NCI-H1417 (cell line): ENCODE measurements at places on chromosomes 3 and 15.

DNA sequence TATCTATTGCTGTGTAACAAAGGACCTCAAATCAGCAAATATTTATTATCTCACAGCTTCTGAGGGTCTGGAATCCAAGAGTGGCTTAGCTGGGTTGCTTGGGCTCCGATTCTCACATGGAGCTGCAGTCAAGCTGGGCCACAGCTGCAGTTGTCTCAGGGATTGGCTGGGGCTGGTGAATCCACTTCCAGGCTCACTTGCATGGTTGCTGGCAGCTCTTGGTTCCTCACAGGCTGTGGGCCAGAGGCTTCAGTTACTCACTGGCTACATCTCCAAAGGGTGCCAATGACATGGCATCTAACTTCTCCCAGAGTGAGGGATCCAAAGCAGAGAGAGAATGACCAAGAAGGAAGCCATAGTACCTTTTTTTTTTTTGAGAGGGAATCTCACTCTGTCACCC, 13.9 kb upstream of the SYNM start:
- DNase-seq = no peak

GRCh38 chr3:192933779-192934460, 16.3 kb upstream of the MB21D2 start:
- DNase-seq = no peak

DNA sequence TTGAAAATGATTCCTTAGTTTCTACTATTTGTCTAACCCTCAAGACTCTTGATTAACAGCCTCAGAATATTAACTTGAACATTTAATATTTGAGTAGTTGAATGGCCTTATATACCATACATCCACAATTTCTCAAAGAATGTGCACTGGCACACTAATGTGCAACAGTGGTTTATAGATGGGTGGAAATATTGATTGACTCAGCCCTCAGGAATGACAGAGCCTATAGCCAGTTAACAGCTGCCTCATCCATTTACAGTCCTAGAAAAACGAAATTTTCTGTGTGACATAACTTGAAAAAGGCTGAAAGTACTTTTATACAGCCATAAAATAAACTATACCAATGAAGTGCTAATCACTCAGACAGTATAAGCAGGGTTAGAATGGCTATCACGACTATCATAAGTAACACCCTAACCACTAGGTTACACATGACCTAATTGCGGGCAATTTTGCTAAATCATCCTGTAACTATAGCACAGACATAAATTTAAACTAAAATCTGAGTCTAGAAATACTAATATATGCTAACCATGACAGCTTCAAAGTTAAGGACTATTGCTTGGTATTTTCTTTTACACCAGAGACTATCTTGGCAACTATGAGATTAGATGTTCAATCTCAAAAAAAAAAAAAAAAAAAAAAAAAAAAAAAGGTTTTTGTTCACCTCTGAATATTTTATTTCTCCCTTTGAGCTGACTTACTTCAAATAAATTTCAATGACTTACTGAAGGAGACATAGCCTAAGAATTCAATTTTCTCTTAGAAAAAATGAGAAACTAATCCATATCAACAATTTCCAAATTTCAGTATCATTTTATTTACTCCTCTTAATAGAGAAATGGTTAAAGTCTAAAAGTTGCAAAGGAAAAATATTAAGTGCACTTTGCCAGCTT, 9.3 kb downstream of the SECISBP2L start:
- DNase-seq = no peak

DNA sequence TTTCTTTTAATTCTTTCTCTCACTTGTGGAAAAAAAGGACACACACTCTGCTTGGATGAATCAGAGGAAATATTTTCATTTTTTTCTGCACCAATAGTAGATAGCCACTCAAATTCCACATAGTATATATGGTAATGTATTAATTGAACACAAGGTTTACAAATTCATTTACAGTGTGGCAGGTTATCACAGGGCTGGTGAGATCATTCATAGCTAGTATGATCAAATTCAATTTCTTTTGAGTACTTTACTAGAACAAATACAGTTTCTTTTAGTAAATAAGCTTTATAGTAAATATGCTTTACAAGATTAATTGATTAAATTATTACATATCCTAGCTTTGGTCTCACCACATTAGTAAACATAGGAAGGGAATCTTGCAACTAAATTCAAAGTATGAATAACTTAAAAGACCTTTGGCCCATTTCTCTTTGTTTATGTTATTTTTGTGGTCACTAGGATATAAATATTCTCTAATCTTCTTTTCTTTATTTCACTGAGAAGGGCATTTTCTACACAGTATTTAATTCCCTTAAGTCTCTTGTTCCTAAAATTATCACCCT, 40.1 kb upstream of the PARP14 start:
- no peak for DNase-seq

GRCh38 chr3:41301548-41301947, 102.2 kb downstream of the CTNNB1 start:
- DNase-seq = no peak

- no peak for DNase-seq
These were observed 1.3 kb downstream of the SCN5A start for GRCh38 chr3:38648024-38648658.

- DNase-seq = peak; percentile 28
These were observed 122.8 kb downstream of the CACNA1D start for GRCh38 chr3:53616971-53617892.

DNA sequence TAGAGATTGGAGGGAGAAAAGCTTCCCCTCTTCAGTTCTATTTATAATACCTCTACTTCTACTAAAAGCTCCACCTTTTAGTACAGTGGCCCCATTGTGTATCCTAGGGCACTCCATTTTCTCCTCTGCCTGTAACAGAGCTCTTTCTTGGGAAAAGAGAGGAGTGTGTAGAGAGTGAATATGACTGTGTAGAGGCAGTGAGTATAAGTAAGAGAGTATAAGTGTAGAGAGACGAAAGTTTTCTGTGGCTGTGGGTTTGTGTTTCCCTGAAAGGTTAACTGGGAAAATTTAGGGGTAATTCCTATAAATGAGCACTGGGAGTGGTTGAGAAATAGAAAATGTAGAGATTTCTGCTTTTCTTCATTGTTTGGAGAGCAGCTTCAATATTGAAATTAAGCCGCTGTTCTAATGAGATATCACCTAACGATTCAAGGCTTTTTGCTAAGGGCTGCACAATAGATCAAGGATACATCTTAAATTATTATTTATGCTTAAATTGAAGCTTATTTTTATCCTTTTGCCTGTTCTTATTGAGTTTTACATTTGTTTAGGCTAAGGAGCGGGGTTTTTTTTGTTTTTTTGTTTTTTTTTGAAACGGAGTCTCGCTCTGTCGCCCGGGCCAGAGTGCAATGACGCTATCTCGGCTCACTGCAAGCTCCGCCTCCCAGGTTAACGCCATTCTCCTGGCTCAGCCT, 6.9 kb downstream of the IQGAP1 start:
- DNase-seq = no peak

- DNase-seq = no peak
These were observed 27.8 kb downstream of the CFAP161 start for GRCh38 chr15:81161851-81162250.

DNA sequence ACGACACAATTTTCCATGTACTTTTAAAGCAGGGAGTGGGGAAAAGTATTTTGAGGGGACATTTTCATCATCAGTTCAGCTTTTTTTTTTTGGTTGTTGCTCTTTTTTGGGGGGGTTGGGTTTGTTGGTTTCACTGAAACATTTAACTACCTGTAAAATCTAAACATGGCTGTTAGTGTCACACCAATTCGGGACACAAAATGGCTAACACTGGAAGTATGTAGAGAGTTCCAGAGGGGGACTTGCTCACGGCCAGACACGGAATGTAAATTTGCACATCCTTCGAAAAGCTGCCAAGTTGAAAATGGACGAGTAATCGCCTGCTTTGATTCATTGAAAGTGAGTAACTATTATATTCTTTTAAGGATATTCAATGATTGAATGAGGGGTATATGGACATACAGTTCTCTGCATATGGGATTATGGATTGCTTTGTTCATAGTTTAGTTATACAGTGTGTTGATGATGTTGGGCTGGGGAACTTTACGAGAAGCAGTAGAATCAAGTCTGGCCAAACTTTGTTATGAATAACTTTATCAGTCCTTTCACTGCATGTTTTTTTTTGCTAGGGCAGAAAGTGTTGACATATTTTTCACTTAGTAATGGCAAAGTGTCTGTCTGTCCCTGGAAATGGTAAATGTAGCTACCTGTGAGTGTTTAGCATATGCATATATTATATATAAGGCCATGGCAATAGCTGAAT, 31.5 kb downstream of the MBNL1 start:
- DNase-seq = no peak

DNA sequence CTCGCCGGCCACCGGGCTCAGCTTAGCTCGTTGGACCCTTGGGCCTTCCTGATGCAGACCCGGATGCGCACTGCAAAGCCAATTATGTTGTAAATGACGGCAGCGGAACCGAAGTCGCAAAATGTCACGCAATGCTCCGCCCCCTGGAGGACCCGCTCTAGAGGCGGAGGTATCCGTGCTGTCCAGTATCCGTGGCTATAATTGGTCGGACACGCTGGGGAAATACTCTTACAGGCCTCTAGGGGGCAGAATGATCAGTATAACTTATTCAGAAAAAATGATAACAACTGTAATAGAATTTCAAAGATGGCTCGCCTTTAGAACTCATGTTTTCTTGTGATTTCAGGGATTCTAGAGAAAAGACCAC, at the start of gene PRR23B:
PRR23B (minus strand) TSS at position 59 of the 367 bp plus-strand sequence. CDS start 265 bp downstream, outside the sequence.
- DNase-seq = no peak

DNA sequence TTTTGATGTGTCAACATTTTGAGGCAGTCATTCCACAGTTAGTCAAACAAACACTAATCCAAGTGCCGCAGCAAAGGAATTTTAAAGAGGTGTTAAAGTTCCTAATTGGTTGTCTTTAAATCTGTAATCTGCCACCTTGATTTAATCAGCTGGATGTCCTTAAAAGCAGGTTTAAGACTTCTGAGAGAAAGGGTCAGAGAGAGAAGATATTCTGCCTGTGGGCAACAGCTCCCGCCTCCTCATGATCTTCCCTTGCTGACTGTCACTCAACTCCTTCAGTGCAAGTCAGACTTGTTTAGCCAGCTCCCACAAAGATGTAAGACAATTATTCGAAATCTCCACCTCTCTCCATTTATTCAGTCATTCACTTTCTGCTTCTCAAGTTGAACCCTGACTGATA, 92.6 kb upstream of the MYRIP start:
- no peak for DNase-seq

- DNase-seq = no peak
These were observed 3.6 kb downstream of the NISCH start for GRCh38 chr3:52458770-52459545.

DNA sequence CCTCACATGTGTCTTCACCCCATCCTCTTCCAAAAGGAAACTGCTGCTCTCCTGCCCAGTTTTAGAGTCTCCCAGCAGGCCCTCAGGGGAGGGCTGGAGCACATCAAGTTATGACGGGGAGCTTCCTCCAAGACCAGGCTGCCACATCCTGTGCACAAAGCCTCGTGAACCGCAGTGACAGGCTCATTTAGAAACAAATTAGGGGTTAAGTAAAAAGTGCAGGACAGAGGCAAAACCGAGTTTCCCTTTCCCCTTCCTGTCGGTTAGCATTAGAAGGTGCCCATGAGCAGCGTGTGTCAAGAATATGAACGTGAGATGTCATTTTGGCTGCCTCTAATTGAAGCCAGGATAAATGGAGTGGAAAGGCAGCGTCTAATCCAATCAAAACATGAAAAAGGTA, 199.7 kb downstream of the ARRDC4 start:
- peak; percentile 88 for DNase-seq

DNA sequence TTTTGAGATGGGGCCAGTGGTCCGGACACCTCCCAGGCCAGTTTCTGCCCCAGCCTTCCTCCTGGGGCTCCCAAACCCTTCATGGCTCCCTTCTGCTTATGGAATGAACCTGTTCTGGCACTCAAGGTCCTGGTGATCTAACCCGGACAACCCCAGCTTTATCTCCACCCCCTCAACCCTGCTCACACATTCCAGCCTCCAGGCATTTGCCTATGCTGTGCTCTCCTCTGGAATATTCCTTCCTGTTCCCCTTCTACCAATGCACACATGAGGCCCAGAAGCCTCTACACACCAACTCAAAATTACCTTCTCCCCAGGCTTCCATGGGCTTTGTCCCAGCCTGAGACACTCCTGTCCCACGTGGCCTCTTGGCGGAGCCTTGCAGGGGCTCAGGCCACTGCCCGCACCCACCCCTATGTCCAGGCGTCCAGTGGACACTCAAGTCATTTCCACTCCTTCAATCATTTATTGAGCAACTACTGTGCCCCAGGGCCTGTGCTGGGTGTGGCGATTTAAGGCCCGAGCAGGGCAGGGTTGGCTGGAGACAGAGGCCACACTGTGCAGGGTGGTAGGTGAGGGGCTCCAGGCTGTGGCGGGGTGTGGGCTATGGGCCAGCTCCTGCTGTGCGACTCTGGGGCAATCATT, 18.8 kb downstream of the PLXND1 start:
- DNase-seq = no peak

- no peak for DNase-seq
These were observed 61.4 kb downstream of the DENND4A start for GRCh38 chr15:65730549-65731172.

GRCh38 chr3:115113367-115113766, 33.7 kb downstream of the ZBTB20 start:
- no peak for DNase-seq

DNA sequence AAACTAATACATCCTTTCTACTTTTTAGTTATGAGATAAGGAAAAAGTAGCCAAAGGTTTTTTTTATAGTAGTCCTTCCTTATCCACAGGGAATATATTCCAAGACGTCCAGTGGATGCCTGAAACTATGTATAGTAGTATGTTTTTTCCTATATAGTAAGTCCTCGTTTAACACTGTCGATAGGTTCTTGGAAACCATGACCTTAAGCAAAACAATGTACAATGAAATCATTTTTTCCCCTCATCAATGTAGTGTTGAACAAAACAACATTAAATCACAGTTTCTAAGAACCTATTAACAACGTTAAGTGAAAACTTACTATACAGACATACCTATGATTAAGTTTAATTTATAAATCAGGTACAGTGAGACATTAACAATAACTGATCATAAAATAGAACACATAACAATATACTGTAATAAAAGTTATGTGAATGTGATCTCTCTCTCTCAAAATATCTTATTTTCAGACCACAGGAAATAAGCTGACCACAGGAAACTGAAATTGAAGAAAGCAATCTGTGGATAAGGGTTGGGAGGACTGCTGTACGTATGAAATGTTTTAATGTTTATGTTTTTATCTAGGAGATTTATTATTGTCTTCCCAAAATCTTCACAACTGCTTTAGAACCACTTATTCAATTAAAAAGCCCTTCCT, 20.6 kb downstream of the COPS2 start:
- no peak for DNase-seq

- peak; percentile 67 for DNase-seq
These were observed 155.0 kb upstream of the BHLHE40 start for GRCh38 chr3:4823986-4824925.

- DNase-seq = peak; percentile 58
These were observed 73.5 kb downstream of the EPHB3 start for GRCh38 chr3:184635126-184635525.

DNA sequence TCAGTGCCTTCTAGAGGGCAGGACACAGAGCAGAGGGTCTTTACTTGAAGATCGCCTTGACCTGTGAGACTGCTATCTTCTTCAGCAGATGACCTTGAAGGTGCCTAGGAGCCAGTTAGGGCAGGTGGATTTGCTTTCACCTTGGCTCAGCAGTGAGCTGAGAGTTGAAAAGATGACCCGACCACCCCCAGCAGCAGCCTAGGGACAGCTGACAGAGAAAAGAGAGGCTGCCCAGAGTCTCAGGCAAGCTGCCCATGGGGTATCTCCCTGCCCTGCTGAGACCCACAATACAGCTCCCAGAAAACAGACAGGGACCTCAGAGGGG, 453 bp upstream of the LTF start:
- no peak for DNase-seq

GRCh38 chr3:177724020-177724638, 526.8 kb upstream of the TBL1XR1 start:
- peak; percentile 47 for DNase-seq
